ENCODE measurements at places on chromosomes 2 and 18.

DNA sequence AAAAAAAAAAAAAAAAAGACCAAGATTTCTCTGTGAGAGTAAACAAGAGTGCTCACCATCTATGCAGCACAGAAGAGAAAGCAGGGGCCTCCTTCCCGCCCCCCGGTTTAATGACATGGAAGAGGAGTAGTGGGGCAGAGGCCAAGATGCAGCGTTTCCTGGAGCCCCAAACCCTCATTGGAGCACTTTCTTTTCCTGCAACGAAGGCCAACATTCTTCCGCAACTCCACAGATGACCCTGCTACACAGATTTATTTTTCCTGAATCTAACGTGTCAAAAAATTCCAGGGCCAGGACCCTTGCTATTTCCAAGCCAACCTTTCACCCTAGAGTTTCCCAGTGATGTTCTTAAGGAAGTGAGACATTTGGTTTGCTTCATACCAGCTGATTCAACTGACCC lies 189.6 kb downstream of the MIB1 start:
- DNase-seq, result peak; percentile 14

DNA sequence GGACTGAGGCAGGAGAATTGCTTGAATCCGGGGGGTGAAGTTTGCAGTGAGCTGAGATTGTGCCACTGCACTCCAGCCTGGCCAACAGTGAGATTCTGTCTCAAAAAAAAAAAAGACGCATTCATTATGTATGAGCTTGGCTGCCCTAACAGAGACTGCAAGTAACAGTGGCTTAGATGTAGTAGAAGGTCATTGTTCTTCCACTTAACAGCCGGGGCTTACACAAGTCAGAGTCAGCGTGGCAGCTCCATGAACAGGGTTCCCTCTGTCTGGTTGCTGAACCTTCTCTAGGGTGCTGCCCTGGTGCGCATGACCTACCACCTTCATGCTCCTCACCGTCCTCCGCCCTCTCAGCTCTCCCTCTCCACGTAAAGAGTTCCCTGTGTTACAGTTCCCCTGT lies 49.1 kb upstream of the IGFBP2 start:
- no peak for DNase-seq

- DNase-seq, result no peak
Observed at GRCh38 chr2:128439031-128439790, 120.5 kb upstream of the HS6ST1 start.

- DNase-seq, result no peak
Observed at GRCh38 chr2:26327291-26328272, 18.4 kb upstream of the SELENOI start.

- DNase-seq, result no peak
Observed at GRCh38 chr2:191699341-191699945, 21.5 kb downstream of the NABP1 start.

DNA sequence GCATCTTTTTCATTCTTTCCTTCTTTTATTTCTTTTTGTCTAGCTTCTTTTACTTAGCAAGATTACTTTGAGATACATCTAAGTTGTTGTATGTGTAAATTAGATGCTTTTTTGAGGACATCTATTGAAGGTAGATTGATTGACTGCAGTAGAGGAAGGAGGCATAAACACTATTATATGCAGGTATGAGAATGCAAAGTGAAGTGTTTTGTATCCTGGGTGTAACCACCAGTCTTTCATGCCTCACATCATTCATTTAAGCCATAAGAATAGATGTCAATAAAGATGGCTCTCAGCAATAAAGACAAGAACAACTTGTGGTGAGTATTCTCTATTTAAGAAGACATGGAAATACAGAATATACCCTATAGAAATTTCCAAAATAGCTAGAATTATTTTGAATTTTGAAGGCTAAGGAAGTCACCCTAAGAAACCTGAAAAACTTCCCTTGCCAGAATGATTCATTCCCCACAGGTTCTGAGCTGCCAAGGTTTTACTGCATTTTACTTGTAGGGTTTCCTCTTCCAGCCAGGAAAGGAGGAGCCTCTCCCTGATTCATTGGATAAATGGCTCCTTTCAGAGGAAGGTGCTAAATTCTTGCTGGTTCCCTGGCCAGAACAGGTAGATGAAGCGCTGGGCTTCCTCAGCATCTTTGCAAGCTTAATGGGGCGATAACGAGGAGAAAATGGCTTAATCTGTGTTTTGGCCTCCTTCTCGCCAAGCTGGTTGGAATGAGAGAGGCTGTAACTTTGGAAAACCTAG lies 279.8 kb upstream of the SLC14A2 start:
- DNase-seq, result no peak

GRCh38 chr2:122261911-122262310 lies 506.5 kb downstream of the TSN start:
- no peak for DNase-seq

- DNase-seq, result no peak
Observed at GRCh38 chr2:159131267-159131913, 155.1 kb downstream of the WDSUB1 start.

GRCh38 chr2:206259376-206260187 lies 14.9 kb upstream of the ZDBF2 start:
- no peak for DNase-seq

DNA sequence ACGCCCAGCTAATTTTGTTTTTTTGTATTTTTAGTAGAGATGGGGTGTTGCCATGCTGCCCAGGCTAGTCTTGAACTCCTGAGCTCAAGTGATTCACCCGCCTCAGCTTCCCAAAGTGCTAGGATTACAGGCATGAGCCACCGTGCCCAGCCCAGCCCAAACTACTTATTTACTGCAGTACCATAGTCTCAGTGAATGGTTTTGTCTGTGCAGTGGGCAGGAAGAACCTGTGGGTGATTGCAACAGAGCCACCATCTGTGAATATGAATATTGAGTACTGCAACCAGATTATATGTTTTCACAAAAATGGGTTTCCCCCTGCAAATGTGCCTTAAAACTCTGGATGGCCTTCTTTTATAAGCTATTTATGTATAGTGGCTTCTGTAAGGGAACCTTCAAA lies 9.1 kb downstream of the MPPE1 start:
- no peak for DNase-seq

GRCh38 chr2:46781468-46782189 lies 134.0 kb downstream of the MCFD2 start:
- no peak for DNase-seq

DNA sequence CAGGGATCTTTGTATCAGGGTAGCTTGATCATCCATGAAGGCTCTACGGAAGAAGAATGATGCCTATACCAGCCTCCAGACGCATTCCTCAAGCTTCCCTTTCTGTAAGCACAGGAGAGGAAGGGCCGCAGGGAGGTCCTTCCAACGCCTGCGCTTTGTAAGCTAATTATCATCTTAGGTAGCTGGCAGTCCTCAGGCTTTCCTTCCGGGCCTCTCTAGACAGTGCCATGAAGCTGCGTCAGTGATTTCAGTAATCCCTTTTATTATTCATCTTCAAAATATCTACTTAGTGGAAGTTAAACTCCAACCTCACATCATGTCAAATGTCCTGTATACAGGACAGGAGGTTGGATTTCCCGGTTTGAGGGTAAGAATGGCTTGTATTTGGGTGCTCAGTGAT lies 92.3 kb downstream of the ETAA1 start:
- DNase-seq, result no peak

DNA sequence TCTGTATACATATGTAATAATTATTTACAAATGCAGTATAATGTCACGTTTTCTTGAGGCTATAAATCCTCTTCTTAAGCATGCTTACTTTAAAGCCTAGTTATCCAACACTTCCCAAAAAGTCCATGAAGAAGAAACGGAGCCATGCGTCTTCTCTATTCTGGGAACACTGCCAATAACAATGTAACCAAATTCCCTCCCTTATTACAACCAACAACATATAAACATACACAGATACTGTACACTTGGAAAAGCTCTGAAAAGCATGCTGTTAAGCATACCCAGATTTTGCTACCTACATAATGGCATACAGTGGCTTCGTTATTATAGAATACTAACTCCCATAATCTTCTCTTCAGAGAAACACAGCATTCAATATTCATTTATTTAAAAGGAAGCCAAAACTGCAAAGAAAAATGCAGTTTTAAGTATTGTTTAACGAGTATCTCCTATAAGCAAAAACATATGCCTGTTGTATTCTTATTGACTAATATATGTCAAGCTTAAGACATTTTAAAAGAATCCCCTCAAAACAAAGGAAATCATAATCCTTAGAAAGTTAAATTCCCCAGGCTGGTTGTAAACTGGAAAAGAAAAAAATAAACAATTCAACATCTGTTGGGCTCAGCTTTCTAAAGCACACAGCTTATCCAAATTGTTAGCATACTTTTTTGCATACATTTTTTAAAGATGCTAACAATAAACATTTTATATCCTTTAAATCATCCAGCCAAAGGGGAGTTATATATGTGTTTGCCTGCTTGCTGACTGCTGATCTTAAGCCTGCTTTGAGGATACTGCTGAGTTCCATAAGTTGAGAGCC lies 83.4 kb downstream of the SLC25A12 start:
- peak; percentile 40 for DNase-seq

DNA sequence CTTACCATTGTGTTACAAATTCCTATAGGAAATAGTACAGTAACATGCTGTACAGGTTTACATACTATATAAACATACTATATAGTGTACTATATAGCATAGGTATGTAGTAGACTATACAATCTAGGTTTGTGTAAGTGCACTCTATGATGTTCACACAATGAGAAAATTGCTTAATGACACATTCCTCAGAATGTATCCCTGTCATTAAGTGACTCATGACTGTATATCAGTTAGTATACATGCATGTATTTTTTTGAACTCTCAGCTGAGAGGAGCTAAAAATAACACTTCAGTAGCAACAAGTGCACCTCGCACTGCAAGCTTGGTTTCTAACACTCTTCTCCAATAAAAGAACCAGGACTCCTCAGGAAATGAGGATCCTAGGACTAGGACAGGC lies 19.5 kb upstream of the ASXL3 start:
- no peak for DNase-seq

DNA sequence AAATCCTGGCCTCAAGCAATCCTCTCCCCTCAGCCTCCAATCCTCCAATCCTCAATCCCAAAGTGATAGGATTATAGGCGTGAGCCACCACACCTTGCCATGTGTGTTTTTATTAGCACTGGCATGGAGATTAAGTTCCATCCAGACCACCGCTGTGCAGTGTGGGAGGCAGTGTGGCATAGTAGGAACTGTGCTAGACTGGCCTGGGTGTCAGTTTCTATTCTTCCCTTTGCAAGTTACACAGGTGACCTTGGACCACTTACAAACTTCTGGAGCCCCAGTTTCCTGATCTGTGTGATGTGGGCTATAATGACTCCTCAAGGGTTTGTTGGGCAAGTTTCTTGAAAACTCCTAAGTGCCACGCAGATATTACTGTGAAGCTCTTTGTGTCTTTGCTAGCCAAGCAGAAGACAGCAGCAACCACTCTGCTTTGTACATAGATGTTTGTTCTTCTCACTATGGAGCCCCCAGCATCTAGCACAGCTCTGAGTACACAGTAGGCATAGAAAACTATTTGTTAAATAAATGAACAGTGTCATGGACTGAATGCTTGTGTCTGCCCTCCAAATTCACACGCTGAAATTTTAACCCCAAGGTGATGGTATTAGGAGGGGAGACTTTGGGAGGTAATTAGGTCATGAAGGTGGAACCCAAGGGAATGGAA lies 93.0 kb downstream of the LBH start:
- DNase-seq, result no peak

DNA sequence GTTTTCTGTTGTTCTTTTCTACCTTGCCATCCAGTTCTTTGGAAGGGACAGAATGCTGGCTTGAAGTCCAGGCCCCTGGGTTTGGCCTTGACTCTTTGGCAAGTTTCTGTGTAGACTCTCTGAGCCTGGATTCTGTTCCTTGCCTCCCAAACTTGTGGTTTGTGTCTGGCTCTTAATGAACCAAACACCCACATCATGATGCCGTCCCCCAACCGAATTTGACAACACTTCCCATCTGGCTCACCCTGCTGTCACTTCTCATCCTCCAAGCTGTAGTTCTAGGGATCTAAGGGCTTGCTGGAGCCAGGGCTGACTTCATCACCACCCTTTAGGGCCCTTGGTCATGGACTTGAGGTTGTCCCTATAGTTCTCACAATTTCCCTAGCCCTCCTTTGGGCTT lies 68.9 kb upstream of the CELF4 start:
- DNase-seq, result no peak

DNA sequence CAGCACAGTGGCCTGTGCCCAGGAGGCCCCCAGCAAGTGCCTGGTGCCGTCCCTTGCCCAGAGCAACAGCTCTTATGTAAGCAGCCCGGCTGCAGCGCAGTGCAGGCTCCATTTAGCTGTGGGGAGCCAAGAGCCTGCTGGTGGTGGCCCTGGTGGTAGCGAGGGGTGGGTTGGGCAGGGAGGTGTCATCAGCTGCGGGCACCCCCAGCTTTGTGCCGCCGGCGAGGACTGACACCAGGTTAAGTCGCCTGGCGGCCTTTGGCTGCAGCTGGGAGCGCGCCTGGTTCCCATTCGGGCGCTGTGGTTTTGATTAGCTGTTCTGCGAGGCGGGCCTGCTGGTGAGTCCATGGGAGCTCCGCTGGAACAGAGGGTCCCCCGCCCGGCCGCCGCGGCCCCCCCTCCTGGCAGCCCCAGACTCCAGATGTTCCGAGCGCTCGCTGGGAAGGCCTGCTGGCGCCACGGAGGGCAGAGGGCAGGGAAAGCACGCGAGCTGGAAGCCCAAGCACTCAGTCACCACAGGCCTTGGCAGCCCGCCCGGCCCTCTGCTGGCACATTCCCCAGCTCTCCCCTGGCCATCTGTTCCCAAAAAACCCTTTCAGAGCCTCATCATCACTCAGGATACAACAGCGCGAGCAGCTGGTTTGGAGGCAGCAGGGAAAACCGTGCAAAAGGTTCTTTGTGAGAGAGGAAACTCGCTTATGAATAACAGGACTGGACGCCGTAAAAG lies 18.4 kb downstream of the ATOH8 start:
- DNase-seq, result peak; percentile 96

- DNase-seq, result no peak
Observed at GRCh38 chr2:23592061-23592685, 207.2 kb downstream of the KLHL29 start.

DNA sequence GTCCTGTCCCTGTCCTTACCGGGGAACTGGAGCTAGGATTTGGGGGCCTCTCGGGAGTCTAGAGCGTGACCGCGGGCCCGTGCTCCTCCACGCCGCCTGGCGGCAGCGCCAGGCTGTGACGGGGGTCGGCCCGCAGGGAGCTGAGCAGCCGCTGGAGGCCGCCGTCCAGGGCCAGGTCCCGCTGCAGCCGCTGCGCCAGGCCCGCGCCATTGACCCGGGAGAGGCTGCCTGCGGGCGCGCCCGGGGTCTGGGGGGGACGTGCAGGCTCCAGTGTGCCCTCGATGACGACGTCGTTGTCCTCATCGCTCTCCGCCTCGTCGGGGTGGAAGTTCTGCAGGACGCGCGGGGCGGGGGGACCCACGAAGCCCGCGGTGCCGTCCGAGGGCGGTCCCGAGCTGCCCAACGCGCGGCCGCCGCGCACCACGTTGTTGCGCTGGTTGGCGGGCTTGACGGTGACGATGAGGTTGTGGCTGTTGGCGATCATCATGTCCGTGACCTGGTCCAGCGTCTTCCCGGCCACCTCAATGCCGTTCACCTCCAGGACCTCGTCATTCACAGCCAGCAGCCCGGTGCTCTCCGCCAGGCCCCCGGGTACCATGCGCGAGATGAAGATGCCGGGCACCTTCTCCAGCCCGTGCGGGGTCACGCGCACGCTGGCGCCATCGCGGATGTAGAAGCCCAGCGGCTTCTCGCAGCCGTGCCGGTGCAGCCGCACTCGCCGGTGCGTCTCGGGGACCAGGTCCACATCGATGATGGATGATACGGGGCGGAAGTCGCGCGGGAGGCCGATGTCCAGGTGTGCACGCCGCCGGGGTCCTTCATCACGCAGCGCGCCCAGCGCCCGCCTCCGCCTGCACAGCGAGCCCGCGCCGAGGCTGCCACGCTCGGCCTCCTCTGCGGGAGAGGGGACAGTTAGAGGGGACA lies 50.9 kb downstream of the ADNP2 start:
- DNase-seq, result no peak

GRCh38 chr2:218393750-218394290 lies 5.8 kb upstream of the CTDSP1 start:
- DNase-seq, result no peak
